Sigmoid colon (tissue), 7 donors: ENCODE measurements at places on chromosomes 1 and 21. TPM values are rescaled to one million over a fixed set of nuclear protein-coding genes. Genes with fewer than 3 reads are reported as not detected.

OR6K6 gene
- total RNA-seq = not detected

NPHS2 gene
- not detected for total RNA-seq

CRYAA gene
- not detected for total RNA-seq

DNA sequence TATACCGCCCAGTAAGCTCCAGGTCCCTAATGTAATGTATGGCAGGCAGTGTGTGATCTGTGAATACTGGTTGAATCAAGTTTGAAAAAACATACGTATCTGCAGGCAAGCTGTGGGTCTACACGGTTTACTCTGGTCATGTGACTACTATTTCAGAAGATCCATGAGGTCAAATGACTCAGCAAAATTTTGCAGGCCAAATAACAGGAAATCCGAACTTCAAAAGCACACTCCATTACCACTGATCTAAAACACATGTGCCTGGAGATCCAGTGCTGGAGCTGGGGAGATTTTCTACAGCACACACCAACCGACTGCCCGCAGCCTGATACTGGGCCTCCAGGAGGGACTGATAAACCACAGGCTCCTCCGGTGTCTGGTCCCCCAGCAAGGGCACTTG is 64.5 kb upstream of the SLC44A3 start:
- no peaks in the 10 kb centered on the region for H3K27me3 ChIP-seq
- H3K36me3 ChIP-seq = no peaks in the 10 kb centered on the region
- H3K4me1 ChIP-seq = peaks cover 10% of the 10 kb centered on the region

GRCh38 chr1:163697137-163697536 is 375.4 kb downstream of the NUF2 start:
- DNase-seq = no peak
- H3K36me3 ChIP-seq = no peaks in the 10 kb centered on the region
- no peak overlapping the region for H3K4me3 ChIP-seq
- H3K27me3 ChIP-seq = no peaks in the 10 kb centered on the region

GRCh38 chr1:165403835-165404482 is 41.0 kb downstream of the RXRG start:
- H3K27ac ChIP-seq = no peak overlapping the region
- H3K36me3 ChIP-seq = no peaks in the 10 kb centered on the region
- no peak overlapping the region for H3K4me3 ChIP-seq
- H3K27me3 ChIP-seq = no peaks in the 10 kb centered on the region
